EH (cell line): ENCODE measurements at places on chromosomes 16 and 17.

DNA sequence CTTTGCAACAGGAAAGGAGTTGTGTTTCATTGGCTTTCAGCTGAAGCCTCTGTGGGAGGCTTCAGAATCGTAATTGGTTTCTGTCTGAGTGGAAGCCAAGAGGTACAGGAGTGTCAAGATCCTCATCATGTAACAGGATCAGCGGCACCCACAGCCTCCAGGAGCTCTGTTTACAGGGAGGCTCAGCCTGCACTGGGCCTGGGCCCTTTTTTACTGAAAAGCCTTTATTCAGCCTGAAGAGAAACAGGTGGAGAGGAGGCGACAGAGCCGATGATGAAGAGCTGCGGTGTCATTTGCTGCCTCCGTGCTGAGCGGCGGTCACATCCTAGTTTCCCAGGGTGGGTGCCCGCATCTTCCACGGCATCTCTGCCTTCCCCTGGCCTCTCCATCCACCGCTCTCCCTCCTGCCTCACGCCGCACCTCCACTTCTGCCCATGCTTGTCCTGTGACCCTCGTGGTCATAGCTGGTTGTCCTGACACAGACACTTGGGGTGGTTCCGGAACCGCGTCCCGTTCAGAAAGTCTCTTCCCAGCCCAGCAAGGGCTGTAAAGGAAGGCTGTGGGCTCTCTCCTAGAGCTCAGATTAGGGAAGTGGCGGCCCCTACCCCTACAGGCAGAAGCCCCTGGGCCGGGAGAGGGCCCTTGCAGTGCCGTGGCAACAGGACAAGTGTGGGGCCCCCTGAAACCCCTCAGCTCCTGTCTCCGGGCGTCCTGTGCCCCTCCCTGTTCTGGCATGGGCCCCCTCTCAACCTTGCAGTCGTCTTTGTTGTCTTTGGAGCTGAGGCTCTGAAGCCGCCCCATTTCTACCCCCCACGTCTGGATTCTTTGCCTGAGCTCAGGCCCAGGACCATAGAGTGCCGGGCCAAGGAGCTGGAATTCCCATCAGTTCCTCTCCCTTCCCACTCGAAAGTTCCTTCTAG, 53.9 kb upstream of the CHMP6 start:
- no peak for DNase-seq

DNA sequence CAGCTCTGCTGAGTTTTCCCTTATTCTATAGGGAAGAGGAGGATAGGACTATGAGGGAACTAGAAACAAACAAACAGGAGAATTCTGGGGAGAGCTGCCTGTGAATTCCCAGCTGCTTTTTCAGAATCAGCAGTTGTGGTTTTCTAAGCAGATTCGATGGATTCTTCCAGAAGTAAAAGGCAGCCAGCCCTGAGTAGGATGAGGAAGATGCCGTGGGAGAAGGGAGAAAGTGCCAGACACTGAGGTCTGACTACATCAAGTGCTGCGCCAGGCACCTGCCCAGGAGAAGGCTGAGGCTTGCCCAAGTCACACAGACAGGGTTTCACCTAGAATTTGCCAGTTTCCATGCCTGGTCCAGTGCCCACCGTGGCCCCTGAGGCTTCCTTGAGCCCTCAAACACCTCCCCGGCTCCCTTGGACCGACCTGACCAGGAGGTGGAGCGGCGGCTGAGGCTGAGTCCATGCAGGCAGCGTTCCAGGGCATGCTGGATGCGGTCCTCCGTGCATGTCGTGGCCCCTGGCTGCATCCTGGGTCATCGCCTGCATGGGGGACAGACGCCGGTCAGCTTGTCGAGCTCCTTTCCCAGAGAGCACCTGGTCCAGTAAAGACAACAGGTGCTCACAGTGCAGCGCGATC, 43.6 kb upstream of the PIK3R6 start:
- DNase-seq, result no peak

- DNase-seq, result peak; percentile 68
Observed at GRCh38 chr17:63150994-63151464, 185.0 kb downstream of the TANC2 start.

DNA sequence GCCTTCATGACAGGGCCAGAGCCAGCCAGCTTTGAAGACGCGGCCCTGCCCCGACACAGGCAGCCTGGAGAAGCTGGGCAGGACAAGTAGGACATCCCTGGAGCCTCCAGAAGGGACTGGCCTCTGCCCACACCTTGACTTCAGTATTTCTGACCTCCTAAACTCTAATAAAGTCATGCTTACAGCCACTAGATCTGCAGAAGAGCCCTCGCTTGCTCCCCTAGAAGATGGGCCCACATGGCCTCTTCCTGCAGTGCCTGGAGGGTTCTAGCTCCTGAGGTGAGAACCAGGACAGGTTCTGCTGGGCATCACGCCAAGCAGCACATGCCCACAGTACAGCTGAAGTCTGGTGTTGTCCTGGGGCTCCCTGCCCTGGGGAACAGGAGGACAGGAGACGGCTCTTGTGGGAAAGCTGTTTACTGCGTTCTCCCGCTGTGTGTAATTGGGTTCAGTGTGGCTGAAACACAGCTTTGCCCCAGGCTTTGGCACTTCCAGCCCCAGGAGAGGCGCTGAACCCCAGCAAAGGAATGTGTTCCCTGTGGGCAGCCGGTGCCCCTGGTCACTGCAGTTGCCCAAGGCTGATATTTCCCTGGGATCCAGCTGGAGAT, 2.6 kb downstream of the APRT start:
- DNase-seq, result no peak

DNA sequence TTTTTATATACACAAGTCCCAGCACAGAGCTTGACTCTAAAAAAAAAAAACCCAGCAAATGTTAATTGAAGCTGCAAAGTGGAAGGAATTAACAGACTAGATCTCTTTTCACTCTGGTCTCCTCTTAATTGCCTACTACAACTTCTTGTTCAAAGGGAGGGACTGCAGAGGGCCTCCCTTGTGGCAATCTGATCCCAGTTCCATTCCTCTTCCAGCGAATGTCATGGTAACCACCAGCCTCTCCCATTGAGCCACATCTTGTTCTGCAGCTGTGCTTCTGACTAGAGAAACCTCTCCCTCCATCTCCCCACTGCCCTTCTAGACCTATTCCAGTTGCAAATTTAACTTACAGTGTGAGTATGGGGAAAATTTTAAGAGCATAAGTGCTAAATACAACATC, 5.9 kb downstream of the SUPT6H start:
- DNase-seq, result no peak

GRCh38 chr17:58920773-58921172, 165.1 kb downstream of the PPM1E start:
- DNase-seq, result no peak

DNA sequence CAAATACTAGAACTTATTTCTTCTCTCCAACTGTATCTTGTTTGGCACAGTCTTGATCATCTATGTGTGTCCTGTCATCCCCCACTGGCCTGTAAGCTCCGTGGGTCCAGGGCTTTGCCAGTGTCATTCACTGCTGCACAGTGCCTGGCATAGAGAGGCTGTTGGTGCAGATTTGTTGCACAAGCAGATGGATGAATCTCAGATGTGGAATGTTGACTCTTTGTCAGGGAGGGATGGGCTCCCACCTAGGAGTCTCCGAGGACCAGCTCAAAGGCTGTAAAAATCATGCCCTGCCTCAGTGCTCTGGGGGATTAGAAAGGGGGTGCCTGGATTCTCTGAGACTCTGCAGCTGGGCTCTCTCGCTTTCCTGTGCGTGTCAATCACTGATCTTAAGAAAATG, 60.6 kb downstream of the RAB11FIP4 start:
- peak; percentile 20 for DNase-seq
